ENCODE measurements at places on chromosomes 7 and 10. TPM values are rescaled to one million over a fixed set of nuclear protein-coding genes. Genes with fewer than 3 reads are reported as not detected.

The SHTN1 gene
- total RNA-seq, result 3.1 TPM

The ADAM22 gene
- 0.07 TPM for total RNA-seq

The ATRNL1 gene
- total RNA-seq, result under 0.01 TPM

The PKD1L1 gene
- total RNA-seq, result under 0.01 TPM

The HOXA6 gene
- not detected for total RNA-seq

The SUN3 gene
- 1.4 TPM for total RNA-seq

The CFAP70 gene
- total RNA-seq, result 0.68 TPM

The RAMP3 gene
- total RNA-seq, result not detected

The GPR85 gene
- 3.6 TPM for total RNA-seq

The TCAF2 gene
- 0.34 TPM for total RNA-seq

The UFSP1 gene
- total RNA-seq, result 7.9 TPM

The TCAF1 gene
- total RNA-seq, result 17.1 TPM

The LIPM gene
- total RNA-seq, result 0.34 TPM

The SPDYE6 gene
- total RNA-seq, result not detected

The FAM149B1 gene
- 27.1 TPM for total RNA-seq

The HOXA1 gene
- 0.07 TPM for total RNA-seq

The SLC26A5 gene
- not detected for total RNA-seq

The PLEKHS1 gene
- total RNA-seq, result not detected

The NCAPG2 gene
- total RNA-seq, result 3.1 TPM

The BTBD16 gene
- 0.07 TPM for total RNA-seq

The FUOM gene
- 2.8 TPM for total RNA-seq

The CALCR gene
- not detected for total RNA-seq

The ZKSCAN1 gene
- total RNA-seq, result 61.4 TPM

The UCMA gene
- not detected for total RNA-seq

The OR2A5 gene
- not detected for total RNA-seq

The FZD8 gene
- total RNA-seq, result 4.2 TPM

The ITPRIP gene
- 79.2 TPM for total RNA-seq

The KLF14 gene
- total RNA-seq, result not detected

The FBXO24 gene
- total RNA-seq, result 0.21 TPM

The FOXI2 gene
- not detected for total RNA-seq

The FRA10AC1 gene
- 4.8 TPM for total RNA-seq

The CLCN1 gene
- not detected for total RNA-seq

The HMX2 gene
- not detected for total RNA-seq

The RBM20 gene
- under 0.01 TPM for total RNA-seq

The AS3MT gene
- 2.1 TPM for total RNA-seq

The CPED1 gene
- 0.50 TPM for total RNA-seq

The ACSL5 gene
- not detected for total RNA-seq

The EPHA1 gene
- 53.9 TPM for total RNA-seq

The AKR1C8 gene
- not detected for total RNA-seq

The GPAM gene
- total RNA-seq, result 14.9 TPM

The FAM25A gene
- 342 TPM for total RNA-seq

The KLLN gene
- 0.34 TPM for total RNA-seq

The OR2A7 gene
- total RNA-seq, result 1.6 TPM

The HMX3 gene
- total RNA-seq, result 0.07 TPM

The CYP3A5 gene
- 2.9 TPM for total RNA-seq

The MGAM2 gene
- total RNA-seq, result not detected

The CCDC7 gene
- total RNA-seq, result 4.0 TPM

The CYP2C19 gene
- total RNA-seq, result 0.50 TPM

The EFCAB10 gene
- 0.68 TPM for total RNA-seq

The LRRD1 gene
- under 0.01 TPM for total RNA-seq

The C10orf53 gene
- total RNA-seq, result not detected

The TLL2 gene
- 17.7 TPM for total RNA-seq

The SAMD9 gene
- 7.2 TPM for total RNA-seq

The CLEC5A gene
- not detected for total RNA-seq
